PC-3 (cell line): ENCODE measurements at places on chromosomes 6 and 20. TPM values are rescaled to one million over a fixed set of nuclear protein-coding genes. Genes with fewer than 3 reads are reported as not detected.

GRCh38 chr6:40556881-40557280 is 30.3 kb downstream of the LRFN2 start:
- no peak for DNase-seq

DNA sequence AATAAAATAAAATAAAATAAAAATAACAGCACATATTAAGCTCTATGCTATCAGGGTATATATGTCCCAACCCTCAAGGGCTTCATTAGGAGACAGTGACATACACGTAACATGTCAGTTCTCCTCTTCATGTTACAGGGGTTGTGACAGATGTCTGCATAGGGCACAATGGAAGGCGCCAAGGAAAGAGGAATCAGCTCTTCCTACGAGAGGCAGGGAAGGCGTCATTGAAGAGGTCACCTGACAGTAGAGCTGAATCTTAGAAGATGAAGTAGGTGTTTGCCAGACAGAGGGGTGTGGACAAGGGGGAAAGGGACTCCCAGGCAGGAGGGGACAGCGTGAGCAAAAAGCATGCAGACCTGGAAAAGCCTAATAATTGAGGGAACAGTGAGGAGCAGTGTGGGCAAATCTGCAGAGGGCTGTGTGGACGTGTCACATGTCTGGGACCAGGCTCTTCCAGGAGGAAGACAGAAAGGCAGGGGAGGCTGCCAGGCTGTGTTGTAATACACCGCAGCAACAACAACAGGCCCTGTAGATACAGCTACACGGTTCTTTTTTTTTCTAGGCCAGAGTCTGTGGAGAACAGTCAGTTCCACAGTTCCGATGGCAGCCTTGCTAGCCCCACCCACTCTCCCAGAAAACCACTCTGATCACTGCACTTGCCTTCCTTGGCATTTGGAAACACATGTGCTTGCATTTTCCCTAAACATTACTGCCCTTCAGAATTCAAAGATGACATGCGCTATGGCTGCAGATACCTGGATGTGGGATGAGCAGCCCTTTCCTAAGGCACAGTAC is 2.5 kb upstream of the FKBP5 start:
- no peak for DNase-seq

- no peak for DNase-seq
These were observed 124.9 kb downstream of the CCDC170 start for GRCh38 chr6:151618717-151619116.

DNA sequence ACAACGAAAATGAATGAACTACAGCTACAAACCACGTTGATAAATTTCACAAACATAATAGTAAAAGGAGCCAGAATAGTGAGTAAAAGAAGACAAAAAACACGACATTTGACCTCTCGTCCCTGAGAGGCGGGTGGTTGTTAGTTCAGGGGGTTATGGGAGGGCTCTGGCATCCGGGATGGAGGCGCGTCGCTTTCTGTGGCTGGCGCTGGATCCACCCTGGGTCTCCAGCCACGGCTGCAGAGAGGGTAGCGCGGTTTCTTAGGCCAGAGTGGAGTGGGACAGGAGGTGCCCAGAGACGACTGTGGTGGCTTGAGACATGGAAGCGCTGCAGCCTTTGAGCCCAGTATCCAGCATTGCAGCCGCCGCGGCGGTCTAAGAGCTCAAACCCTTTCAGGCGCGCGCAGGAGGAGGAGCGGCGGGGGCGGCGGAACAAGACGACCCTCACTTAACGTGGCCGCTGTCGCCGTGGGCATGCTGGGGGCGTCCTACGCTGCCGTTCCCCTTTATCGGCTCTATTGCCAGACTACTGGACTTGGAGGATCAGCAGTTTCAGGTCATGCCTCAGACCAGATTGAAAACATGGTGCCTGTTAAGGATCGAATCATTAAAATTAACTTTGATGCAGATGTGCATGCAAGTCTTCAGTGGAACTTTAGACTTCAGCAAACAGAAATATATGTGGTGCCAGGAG is 3.7 kb upstream of the ZSCAN23 start:
- DNase-seq, result no peak

The GPX5 gene
- not detected in 2 replicates for total RNA-seq

The TMEM170B gene
- total RNA-seq, result 0.52 and 0.66 TPM in 2 replicates
